GM13977 (cell line): ENCODE measurements at places on chromosomes 3 and 15.

GRCh38 chr3:184912163-184912562 is 100.2 kb downstream of the VPS8 start:
- no peak for DNase-seq

DNA sequence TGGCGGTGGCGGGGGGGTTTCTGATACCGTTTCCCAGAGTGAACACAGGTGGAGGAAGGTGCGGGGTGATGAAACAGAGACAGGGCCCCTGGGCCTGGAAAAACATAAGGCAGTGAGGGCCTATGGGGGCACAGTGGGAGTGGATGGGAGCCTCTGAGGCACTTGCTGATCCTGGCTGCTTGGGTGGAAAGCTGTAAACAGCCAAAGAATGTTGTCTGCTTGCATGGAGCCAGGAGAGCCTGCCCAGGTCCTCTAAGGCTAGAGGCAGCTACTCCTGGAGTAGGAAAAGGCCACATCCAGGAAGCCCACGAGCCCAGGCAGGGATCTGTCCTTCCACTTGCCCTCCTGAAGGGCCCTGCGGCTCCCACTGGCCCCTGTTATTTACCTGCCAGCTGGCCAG is 2.9 kb upstream of the SEMA3B start:
- no peak for DNase-seq

DNA sequence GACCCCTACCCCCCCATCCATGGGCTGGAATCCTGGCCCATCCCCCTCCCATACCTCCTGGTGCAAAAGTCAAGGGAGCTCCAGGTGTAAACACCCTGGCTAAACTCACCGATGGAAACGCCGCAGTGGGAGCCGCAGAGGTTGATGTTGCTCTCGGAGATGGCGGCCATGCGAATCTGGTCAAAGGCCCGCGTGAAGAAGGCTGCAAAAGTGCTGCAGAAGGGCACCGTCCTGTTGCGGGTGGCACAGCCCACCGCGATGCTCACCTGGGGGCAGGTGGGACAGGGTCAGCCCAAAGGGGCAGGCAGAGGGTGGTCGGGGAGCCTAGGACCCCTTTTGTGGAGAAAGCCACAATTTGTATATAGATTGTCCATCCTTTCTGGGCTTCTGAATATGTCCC is 26.7 kb downstream of the TKT start:
- DNase-seq = no peak

- DNase-seq = no peak
Measured at GRCh38 chr3:24945563-24945962, 450.9 kb upstream of the THRB start.

GRCh38 chr3:28799084-28799483 is 450.5 kb upstream of the AZI2 start:
- no peak for DNase-seq

GRCh38 chr15:47717036-47717612 is at the start of gene SEMA6D:
TSS of gene SEMA6D (plus strand) at chr15:47717505. CDS start at chr15:47759799, 42,294 bp downstream.
- peak; percentile 44 for DNase-seq

- DNase-seq = no peak
Measured at GRCh38 chr3:173304182-173304800, 93.3 kb upstream of the NLGN1 start.

GRCh38 chr3:18735005-18735404 is 309.9 kb upstream of the SATB1 start:
- no peak for DNase-seq

- DNase-seq = peak; percentile 65
Measured at GRCh38 chr15:32723171-32723948, 5.6 kb downstream of the GREM1 start.

- no peak for DNase-seq
Measured at GRCh38 chr3:156298938-156299337, 178.6 kb downstream of the KCNAB1 start.

DNA sequence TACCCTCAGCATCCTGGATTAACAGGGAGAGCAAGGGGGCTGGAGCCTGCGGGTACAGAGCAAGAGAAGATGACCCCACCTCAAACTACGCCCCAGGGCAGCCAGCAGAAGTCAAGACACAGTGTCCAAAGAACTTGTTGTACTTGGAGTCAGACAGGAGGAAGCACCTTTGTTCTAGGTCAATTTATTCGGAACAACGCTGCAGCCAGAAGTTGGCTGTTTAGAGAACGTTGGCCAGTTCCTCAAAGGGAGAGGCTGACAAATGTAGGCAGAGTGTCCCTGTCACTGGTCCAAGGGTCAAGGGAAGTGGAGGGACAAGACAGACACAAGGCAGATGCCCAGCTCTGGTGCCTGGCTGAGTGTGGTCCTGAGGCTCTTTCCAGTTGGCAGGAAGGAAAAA is 32.1 kb upstream of the PIAS1 start:
- no peak for DNase-seq

GRCh38 chr3:197499427-197499826 is 56.3 kb downstream of the BDH1 start:
- DNase-seq = peak; percentile 62

DNA sequence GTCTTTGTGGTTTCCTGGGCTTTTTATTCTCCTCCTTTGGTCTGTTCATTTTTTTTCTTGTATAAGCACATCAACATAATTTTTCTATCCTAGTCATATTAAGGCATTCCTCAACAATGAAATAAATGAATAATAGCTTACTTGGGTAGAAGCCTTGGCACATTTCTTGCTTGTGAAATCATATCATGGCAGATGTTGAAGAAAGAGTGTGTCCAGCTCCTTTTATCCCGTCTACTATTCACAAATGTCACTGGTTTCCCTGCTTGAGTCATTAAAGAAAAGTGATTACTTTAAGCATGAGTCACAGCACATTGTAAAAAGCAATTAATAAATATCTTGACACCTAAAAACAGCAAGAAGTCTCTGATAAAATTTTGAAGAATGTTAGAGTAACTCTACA is 42.1 kb downstream of the MINAR1 start:
- DNase-seq = no peak

DNA sequence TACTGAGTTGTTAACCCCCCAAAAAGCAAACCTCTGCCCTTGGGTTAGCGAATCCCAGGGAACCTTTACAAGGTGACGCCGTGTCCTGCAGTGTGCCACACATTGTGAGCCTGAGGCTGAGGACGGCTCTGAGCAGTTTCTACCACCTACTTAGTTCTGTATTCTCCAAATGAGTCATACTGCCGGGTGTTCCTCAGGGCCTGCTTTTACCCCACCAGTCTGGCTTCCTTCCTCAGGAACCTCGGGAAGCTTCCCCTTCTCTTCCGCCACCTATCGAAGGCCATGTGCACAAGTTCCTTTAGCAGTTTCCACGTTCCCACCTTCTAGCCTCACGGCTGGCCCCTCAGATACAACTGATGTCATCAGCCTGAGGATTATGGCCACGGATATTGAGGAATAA is 384.0 kb upstream of the TPM1 start:
- DNase-seq = no peak

GRCh38 chr15:49844390-49844789 is 223.5 kb downstream of the DTWD1 start:
- DNase-seq = no peak
